Umbilical cord (tissue), 2 donors: ENCODE measurements at places on chromosomes 6 and 20.
A peak's percentile ranks its signal among the peaks of the same experiment; 100 is the strongest.

- no peak for DNase-seq
These were observed 328.7 kb downstream of the UTRN start for GRCh38 chr6:144613859-144614258.

- DNase-seq, result peak; percentile 95
These were observed 47.2 kb downstream of the TRERF1 start for GRCh38 chr6:42404484-42404883.

DNA sequence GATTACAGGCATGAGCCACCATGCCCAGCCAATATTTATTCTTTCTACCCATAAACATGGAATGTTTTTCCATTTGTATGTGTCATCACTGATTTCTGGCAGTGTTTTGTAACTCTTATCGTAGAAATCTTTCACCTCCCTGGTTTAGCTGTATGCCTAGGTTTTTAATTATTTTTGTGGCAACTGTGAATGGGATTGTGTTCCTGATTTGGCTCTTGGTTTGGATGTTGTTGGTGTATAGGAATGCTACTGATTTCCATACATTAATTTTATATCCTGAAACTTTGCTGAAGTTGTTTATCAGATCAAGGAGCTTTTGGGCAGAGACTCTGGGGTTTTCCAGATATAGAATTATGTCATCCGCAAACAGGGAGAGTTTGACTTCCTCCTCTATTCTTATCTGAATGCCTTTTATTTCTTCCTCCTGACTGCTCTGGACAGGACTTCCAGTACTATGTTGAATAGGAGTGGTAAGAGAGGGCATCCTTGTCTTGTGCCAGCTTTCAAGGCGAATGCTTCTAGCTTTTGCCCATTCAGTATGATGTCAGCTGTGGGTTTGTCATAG, 198.6 kb downstream of the ZDHHC14 start:
- no peak for DNase-seq

- no peak for DNase-seq
These were observed 933 bp upstream of the ADGRB3 start for GRCh38 chr6:68633972-68634725.

- DNase-seq, result no peak
These were observed 154.5 kb downstream of the MOXD1 start for GRCh38 chr6:132246632-132247270.

DNA sequence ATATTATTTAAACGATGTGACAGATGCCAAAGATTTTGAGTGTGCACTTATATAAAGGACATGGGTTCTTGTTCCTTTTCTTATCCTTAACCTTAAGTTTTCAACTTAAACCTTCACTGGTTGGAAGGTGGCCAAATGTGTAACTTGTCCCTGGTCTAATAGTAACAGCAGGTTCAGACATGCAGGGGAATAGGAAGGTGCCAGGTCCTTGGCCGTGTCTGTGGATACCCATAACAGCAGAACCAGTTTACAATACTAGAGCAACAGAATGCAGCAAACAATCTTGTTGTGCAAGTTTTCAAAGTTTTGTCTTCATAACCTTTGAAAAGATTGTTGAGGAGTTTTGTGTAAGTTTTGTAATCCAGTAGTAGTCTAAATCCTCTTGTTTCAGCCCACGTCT, 4.4 kb downstream of the MYB start:
- DNase-seq, result peak; percentile 63

- DNase-seq, result peak; percentile 40
These were observed 109.4 kb upstream of the KCNG1 start for GRCh38 chr20:51132279-51132678.

DNA sequence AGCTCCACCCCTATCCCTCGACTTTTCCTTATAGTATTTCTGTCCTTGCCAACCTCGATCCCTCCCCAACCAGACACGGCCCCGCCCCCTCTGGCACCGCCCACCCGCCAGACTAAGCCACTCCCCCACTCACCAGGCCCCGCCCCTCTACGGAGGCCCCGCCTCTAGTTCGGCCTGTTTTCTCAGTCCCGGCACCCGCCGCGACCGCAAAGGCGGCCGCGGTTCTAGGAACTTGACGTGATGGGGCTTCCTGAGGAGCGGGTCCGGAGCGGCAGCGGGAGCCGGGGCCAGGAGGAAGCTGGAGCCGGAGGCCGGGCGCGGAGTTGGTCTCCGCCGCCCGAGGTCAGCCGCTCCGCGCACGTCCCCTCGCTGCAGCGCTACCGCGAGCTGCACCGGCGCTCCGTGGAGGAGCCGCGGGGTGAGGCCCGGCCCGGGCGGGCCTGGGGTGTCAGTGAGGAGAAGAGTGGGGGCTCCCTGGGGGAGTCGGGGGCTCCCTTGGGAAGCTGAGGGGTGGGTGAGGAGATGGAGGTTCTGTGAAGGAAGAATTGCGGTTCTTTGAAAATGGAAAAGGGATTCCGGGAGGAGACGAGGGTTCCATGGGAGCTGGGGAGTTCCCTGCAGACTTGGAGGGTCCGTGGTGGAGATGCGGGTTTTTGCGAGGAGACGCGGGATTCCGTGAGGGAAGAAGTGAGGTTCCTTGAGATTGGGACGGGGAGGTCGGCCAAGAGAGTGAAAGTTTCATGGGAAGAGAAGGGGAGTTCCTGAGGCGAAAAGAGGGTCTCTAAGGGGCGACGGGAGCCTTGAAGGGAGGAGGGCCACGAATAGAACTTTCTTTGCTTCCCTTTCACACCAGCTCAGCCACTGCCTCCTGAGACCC, at the start of gene ACSS2:
TSS of gene ACSS2 (plus strand) at position 207 of the 877 bp plus-strand sequence. CDS start at position 241, 34 bp downstream.
- DNase-seq, result no peak

GRCh38 chr6:133888929-133889556, at the start of gene TCF21:
TSS of gene TCF21 (plus strand) at chr6:133889113. CDS start at chr6:133889398, 285 bp downstream.
- DNase-seq, result peak; percentile 85

DNA sequence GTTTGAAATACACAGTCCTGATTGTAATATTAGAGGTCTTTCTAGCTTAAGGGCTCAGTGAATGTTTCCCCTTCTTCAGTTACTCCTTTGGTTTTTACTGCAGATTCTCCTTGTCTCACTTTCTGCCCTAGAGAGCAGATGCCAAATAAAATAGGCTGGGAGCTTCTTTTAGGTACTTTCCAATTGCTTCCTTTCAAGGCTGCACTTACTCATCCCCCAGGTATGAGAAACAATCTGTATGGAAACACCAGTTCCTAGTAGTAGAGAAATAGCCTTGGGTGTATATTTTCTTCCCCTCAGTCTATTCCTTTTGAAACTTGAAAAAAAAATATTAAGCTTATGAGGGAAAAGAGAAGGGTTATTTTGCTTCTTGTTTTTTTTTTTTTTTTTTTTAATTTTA, 139.7 kb downstream of the PAK5 start:
- no peak for DNase-seq

DNA sequence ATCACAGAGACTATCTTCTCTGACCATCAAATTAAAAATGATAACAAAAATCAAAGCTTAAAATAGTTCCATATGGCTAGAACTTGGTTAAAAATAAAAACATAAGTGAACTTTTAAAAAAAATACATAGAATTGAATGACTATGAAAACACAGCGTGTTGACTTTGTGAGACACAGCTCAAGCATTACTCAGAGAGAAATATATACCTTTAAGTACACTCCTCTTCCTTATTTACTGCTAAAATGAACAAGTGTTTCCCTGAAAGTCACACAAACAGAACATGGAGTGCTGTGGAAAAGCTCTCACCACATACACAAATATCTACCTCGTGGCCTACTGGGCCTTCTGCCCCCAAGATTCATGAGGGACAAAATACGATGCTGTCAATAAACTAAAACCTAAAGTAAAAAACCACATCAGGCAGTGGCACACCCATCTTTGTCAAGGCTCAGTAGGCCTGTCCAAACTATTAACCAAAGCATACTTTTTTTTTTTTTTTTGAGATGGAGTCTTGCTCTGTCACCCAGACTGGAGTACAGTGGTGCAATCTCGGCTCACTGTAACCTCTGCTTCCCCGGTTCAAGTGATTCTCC, 7.5 kb downstream of the FAXC start:
- DNase-seq, result no peak

GRCh38 chr6:140544431-140544830, 1170.0 kb upstream of the CITED2 start:
- DNase-seq, result no peak

DNA sequence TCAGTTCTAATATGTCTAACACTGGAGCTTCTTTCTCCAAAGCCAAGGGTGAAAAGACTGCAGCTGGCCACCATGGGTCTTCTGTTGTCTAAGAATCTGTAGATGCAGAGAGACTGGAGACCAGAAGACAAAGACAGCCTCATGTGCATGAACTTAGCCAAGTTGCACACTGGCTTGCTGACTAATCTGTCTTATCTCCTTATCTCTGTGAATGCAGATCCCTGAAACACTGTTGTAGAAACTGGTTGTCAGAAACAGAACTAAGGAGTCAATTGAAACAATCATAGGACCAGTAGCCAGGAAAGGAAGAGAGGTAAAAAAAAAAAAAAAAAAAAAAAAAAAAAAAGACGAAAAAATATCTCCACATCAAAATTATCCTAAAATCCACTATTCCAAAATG, 109.7 kb downstream of the BFSP1 start:
- no peak for DNase-seq

GRCh38 chr6:28351493-28351925, 1.8 kb downstream of the ZKSCAN3 start:
- DNase-seq, result no peak

GRCh38 chr6:151166180-151166579, 73.6 kb upstream of the AKAP12 start:
- no peak for DNase-seq

GRCh38 chr6:156780102-156780641, 3.0 kb downstream of the ARID1B start:
- peak; percentile 91 for DNase-seq

- DNase-seq, result no peak
These were observed 6.7 kb downstream of the AFDN start for GRCh38 chr6:167833396-167833763.

DNA sequence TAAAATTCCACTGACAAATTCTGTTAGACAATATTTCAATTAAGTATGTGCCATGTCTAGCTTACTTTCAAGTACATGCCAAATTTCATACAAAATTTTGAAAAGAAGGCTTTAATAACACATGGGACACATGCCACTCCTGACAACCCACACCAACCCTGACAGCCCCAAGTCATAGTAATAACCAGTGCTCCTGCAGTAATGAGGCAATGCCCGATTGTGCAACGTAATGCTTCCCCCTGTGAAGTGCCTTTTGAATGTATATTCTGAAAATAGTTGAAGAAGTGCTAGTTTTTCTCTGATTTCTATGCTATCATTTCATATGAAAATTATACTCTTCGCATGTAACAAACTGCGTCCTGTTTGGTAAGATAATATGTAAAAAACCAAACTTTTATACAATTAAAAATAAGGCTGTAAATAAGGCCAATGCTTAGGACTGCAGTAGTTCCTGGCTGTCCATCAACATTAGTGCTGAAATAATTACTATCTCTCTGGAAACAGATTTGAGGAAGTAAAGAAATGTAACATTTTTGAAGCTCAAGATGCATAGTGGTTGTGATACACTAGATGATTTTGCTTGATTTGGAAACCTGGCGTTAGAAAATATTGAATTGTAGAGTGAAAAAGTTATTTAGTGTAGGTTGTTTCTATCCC, 125.8 kb upstream of the BCLAF1 start:
- DNase-seq, result no peak

DNA sequence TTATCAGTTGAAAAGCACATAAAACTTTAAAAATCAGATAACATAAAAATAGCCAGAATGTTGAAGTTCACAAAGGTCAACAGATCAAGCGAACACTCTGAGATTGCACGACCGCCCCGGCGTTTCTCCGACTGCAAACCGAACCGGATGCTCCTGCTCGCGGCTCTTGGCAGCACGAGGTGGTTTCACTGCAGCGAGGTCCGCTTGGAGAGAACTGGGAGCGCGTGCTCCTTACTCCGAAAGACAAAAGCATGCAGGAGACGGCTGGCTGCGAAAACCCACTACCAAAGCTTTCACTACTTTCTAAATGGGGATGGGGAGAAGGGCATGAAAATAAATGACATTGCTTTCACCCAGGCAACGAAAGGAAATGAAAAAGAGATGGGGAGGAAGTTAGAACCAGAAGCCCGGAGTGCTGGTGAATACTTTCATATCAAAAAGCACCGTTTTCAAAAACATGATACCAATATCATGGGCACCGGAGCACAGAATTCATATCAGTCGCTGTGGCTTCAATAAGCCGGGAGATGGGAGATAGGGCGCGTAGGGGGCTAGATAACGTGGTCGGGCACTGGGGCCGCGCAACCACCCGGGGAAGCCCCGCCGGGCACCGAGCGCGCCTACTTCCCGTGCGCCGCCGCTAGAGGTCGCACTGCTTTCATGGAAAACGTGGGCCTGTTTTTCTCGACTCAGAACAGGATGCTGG, 8.3 kb upstream of the ANKRD60 start:
- DNase-seq, result peak; percentile 73

DNA sequence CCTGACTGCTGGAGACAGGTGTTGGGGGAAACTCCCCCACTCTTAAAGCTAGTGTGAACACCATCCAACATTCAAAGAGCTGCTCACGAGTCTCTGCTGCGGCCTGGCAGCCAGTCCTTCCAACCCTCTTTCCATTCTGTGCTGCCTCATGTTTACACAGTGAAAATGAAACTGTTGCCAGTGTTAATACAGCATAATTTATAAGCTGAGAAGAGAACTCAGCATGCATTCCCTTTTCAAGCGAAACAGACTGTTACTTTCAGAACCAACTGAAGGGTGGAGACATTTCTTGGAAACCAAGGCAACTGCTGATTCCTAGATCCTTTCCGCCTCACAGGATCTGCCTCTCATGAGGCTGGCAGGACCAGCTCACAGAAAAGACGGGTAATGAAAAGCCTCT, 533.8 kb upstream of the ID4 start:
- peak; percentile 13 for DNase-seq

- peak; percentile 50 for DNase-seq
These were observed 148.3 kb downstream of the ZNF217 start for GRCh38 chr20:53445321-53445731.

DNA sequence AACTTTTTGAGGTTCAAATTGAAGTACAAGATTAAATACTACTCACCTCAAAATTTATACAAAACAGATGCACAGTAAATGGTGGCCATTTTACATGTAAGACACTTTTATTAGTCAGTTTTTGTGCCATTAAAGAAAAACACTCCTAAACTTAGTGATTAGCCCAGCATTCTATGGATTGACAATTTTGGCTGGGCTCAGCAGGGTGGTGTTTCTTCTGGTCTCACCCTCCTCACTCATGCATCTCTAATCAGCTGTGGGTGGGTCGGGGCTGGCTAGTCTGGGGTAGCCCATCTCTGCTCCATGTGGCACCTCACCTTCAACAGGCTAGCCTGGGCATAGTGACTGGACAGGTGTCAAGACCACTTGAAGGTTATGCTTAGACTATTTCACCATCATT, 71.6 kb upstream of the BTBD3 start:
- DNase-seq, result no peak

DNA sequence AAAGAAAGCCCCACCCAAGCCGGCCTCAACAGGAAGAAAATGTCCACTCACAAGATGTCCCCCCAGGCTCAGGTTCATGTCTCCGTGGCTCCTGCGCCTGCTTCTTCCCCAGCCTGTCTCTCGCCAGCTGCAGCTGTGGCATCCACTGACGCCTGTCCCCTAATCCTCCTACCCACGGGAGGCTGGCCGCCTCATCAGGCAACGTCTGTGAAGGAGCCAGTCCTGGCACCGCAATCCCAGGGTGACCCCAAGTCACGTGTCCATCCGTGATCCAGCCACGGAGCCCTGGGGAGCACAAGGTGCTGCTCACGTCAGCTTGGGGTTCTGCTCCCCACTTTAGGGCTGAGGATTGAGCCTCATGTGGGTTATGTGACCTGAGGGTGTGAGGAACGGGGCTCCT, 640.3 kb downstream of the CDH26 start:
- DNase-seq, result no peak
